ENCODE measurements at places on chromosomes 1 and 21.

GRCh38 chr1:223197923-223198627 is 55.0 kb upstream of the TLR5 start:
- no peak for DNase-seq

GRCh38 chr21:14547834-14548513 is 1.9 kb upstream of the SAMSN1 start:
- DNase-seq, result no peak

DNA sequence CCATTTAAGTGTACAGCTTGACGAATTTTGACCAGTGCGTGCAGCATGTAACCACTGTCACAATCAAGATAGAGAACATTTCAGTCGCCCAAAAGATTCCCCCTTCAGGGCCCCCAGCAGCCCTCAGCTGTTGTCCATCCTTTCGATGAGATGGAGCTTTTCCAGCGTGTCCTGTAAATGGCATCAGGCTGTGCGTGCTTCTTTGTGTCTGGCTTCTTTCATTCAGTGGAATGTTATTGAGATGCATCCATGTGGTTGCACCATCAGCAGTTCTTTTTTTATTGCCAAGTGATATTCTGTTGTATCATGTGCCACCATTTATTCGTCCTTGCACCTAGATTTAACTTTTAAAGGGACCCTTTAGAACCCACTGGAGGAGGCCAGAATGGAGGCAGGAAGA is 21.9 kb downstream of the UBE2Q1 start:
- DNase-seq, result no peak

- no peak for DNase-seq
These were observed 63.7 kb downstream of the NAV1 start for GRCh38 chr1:201602413-201603265.

DNA sequence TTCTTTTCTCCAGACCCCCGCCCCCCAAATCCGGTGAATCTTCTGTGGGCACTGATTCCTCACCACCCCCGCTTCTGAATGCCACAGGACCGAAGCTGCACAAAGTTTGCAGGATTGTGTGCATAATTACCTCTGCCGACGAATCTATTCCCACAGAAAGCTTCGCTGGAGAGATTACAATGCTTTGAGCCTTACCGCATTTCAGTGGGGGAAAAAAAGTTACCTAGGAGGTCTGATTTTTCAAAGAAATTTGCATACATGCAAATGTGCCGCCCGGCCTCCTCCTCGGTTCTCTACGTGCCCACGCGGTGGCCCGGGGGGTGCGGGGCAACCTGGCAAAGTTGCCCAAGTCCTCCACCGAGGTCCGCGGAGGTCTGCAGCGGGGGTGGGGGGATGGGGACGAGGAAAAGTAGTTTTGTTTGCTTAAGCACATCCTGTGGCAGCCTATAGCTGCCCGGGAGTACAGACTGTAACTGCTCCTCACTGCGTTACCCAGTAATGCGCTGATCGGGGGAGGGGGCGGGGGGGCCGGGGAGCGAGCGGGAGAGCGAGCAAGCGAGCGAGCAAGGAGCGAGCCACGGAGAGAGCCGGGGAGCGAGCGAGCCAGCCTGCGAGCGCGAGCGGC is 563 bp upstream of the NFIA start:
- DNase-seq, result peak; percentile 48

GRCh38 chr1:172724765-172725613 is 66.1 kb downstream of the FASLG start:
- DNase-seq, result no peak

DNA sequence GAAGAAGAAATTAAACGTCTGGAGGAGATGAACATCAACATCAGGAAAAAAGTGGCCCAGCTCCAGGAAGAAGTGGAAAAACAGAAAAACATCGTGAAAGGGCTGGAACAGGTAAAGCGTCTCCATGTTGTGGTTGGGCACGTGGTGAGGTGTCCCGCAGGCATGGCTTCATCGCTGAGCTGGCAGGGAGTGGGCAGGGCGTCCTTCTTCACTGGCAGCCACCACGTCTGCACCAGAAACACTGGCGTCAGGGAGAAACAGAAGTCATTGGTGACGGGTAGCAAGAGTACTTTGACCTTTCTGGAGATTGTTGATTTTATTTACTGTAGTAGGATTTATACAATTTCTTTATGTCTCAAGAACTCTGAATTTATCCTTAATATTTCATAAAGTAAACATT is 59.0 kb upstream of the DIP2A start:
- DNase-seq, result no peak

DNA sequence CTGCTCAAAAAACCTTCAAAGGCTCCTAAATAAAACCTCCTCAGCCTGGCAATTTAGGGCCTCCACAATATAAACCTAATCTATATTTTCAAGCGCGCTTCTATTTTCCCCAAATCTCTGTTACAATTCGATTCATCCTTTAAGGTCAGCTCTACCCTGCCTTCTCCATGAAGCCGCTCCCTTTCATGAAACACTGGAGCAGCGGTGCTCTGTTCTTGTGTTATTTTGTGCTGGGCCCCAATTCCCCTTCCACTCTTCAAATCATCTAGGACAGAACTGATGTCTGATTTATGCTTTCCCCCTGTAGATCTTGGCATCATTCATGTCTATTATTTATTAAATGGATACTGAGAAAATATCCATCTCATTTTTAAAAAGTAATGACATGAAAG is 6.9 kb downstream of the ERRFI1 start:
- DNase-seq, result no peak

DNA sequence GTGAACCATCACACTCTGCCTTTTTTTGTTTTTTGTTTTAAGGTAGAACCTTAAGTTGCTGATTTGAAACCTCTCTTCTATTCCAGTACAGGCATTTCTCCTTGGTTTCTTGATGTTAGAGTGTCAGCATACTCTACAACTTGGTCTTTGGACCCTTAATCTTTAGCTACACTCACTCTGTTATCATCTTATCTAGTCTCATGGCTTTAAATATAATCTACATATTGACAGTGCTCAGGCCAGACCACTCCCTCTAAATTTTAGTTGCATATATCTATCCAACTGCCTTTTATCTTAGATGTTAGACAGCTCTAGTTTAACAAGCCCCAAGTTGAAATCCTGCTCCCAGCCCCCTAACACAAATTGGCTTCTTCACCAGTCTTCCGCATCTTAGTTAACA is 22.1 kb downstream of the NME7 start:
- DNase-seq, result no peak

DNA sequence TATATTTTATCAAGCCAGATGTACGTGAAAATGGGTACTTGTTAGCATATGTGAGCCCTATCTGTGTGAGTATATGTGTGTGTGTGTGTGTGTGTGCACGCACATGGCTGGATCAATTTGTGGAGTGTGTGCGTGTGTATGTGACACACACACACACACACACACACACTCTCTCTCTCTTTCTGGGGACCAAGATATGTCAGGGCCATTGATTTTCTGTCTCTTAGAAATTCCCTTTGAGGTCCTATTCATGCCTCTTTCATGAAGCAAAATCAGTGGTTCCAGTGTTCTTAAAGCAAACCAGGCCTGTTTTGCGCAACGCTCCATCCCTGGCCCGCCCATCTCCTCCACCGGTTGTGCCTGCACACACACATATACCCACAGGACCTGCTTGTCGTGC is 90.0 kb downstream of the EPHB2 start:
- no peak for DNase-seq

DNA sequence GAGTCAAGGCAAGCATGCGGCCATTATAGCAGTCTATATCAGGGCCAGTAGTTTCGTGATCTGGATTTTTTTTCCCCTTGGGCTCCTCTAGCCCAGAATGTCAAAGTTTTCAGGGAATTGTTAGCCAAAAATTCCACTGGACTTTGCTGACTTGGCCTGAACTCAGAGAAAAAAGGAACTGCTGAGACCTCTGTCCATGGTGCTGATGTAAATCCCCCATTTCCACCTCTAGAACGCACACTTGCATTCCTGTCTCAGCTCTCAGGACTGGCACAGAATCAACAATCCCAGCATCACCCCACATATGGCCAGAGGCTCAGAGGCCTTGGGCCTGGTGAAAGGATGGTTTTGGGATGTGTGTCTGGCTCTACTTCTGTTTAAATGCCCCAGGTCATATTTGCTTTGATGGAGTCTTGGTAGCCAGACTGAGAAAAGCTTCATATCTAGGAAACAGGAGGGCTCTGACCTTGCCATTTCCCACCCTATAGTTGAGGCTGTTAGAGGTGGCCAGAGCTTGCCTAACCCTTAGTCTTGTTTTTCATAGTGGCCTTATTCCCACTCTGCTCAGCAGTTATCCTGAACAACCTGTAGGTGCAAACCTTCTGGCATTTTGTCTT is 16.9 kb upstream of the EFCAB14 start:
- no peak for DNase-seq

- DNase-seq, result no peak
These were observed 68.7 kb upstream of the CNTN2 start for GRCh38 chr1:204974327-204974726.

GRCh38 chr1:7476861-7477547 is 294.1 kb upstream of the VAMP3 start:
- no peak for DNase-seq

DNA sequence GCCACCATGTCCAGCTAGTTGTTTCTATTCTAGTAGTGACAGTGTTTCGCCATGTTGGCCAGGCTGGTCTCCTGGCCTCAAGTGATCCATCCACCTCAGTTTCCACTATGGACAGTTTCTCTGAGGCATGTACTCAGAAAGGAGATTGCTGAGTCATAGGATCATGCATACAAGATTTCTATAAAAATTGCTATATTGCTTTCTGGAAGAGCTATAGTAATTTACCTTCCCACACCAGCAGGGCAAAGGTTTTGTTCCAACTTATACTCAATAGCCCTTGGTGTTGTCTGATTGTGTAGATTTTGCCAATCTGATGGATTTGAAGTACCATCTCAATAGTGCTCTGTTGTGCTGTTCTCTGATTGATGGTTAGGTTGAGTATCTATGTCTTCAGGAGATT is 15.6 kb upstream of the ATP1A1 start:
- no peak for DNase-seq

GRCh38 chr1:27616441-27616840 is 12.5 kb upstream of the AHDC1 start:
- no peak for DNase-seq

DNA sequence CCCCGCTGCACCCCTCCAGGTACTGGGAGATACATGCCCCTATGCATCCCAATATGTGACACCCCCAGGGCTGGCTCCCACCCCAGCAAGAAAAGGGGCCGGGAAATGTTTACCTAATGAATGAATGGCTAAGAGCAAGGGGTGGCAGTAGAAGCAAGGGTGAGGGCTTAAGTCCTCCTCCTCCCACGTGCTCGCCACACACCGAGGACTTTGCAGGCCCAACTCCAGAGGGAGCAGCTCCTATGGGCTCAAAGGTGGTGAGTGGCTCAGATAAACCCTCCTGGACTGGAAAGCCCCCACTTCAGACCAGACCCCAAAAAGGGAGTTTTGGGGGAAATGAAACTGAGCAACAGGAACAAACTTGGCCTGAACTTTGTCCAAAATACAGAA is 11.4 kb downstream of the SLC45A3 start:
- DNase-seq, result no peak

- no peak for DNase-seq
These were observed 195.7 kb downstream of the DYRK1A start for GRCh38 chr21:37561941-37562919.

- DNase-seq, result no peak
These were observed 26.4 kb upstream of the PLA2G4A start for GRCh38 chr1:186802388-186802787.
